SW480 (cell line): ENCODE measurements at places on chromosomes 5 and 9.

GRCh38 chr9:128175102-128175563 is 15.1 kb downstream of the BBLN start:
- no peak for DNase-seq

DNA sequence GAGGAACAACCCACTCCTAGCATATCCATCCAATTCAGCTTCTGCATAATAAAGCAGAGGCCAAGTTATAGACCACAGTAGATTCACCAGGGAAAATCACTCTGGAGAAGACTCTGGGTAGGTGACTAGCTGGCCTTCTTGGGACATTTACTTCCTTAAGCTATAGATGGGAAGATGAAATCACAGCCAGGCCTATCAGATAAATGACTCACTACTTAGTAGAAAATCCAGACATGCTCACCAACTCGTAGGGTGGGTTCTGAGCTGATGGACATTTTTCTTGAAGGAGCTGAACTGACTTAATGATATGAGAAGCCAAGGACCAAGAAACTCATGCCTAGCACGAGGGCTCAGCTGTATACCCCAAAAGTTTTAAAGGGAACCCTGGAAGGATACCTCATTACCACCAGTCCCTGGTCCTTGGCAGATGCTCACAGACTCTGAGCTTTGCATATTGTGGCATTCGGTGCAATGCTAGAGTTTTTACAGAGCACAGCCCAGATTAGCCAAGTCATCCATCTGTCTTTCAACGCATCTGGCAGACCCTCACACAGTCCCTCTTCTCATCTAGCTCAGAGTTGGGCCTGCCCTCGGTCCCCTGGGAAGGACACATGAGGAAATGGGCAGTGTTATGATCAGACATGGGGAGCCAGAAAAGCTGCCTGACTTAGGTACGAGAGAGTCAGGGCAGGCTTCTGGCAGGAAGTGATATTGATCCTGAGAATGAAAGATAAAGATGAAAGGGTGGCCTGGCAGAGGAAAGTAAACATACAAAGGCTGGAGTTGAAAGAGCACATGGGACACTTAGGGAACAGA is 15.0 kb downstream of the ACSL6 start:
- no peak for DNase-seq

GRCh38 chr9:96852676-96853075 is 1.6 kb downstream of the ZNF782 start:
- DNase-seq: peak; percentile 16

DNA sequence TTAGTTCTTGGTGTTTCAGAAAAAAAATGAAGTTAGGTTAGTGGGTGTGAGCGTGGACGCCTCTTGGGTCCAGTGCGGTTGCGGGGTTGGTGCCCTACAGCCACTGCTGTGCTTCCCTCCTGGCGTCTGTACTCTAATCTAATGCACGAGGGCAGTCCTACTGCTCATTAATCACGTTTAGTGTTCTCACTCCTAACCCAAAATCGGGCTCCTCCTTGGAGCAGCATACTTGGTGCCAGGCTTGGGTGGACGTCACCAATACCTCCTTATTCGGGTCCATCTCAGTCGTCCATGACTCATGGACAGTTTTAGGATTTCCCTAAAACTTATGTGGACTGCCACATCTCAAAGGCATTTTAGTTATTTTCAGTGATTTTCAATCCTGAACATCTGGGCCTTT is 41.6 kb downstream of the TRIO start:
- DNase-seq: no peak

DNA sequence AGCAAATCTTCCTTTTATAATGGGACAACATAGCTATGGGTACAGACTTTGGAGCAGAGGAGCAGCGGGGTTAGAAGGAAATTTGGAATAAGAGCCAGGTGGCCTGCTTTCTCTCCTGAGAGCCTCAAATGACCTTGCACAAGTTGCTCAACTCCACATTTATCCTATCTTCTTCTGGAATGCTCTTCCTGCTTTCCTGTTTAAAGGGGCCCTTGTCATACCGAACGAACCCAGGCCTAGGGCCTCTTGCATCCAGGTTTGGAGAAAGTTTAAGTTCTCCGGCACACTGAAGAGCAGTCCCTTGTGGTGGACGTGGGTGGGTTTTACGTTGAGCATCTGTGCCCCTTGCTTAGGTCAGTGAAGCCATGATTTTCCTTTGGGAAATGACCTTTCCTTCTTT is 197.9 kb upstream of the NR3C1 start:
- DNase-seq: no peak

DNA sequence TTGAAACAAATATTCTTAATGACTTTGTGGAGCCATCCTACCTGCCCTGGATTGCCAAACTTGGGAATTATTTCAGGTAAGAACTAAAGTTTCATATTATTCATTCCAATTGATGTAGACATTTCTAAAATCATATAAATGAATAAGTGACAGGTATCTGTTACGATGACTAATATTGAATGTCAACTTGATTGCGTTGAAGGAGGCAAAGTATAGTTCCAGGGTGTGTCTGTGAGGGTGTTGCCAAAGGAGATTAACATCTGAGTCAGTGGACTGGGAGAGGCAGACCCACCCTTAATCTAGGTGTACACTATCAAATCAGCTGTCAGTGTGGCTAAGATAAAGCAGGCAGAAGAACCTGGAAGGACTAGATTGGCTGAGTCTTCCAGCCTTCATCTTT is 1688.4 kb upstream of the CDH9 start:
- DNase-seq: no peak

DNA sequence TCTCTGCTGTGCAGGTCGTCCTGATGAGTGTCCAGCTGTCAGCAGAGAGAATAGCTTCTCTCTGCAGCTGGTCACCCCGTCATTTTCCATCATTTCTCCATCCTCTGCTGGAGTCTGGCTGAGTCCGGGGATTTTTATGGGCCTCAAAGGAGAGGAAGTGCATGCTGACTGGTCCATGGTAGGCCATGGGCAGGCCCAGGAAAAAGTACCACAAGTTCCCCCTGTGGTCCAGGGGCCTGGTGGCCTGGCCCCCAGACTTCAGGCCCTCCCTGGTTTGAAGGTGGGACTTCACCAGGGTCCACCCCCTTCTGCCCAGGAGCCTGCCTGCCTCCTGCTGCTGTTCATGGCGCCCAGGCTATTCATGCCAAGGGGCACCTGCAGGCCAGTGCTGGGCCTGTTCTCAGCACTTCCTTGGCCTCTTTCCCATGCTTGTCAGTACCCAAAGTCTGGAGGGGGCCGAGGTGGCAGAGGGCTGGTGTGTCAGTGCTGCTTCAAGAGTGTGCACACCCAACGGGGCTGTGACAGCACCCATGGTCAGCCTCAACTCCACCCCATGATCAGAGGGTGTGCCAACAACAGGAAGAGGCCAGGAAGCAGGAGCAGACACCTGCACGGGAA is 7.3 kb upstream of the MTMR12 start:
- no peak for DNase-seq
